ENCODE measurements at places on chromosomes 11 and 22.

DNA sequence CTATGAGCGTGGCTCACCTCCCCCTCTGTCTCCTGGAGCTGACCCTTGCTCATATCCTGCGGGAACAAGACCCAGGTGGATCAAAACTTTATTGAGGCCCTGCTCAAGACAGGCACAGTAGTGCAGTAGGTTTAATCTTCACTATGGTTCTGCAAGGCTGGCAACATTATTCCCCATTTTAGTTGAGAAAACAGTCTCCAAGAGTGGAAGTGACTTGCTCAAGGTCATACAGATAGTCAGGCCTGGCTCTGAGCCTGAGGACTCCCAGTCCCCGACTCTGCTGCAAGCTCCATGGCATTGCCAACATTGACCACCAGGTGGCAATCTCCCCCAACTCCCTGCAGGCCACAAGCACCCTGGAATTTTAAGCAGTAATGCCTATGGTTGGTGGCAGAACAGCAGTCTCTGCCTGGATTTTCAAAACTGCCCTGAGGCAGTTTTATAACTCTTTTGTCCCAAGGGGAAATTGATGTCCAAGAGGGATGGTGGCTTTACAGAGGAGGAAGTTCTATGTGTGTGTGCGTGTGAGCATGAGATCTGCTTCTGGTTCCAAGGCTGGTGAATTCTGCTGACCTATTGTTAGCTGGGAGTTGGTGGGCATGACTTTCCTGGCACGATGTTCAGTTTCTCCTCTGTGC, 34.1 kb downstream of the NEU3 start:
- DNase-seq: peak; percentile 87

DNA sequence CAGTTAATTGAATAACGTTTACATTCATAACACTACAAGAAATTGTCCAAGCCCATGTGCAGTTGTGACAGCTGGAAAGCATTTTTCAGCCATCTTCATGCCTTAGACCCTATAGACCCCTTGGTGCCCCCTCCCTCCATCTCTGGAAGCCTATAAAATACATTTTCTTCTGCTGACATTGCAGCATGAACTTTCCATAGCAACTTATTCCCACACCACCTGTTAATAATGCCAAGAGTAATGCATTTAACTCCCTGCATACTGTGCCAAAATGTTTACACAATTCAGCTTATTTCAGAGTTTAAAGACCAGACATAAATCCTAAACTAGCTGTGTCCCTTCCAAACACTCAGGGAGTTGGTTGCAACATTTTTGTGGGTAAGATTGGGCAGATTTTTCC, 143.0 kb upstream of the ARHGAP20 start:
- peak; percentile 72 for DNase-seq

DNA sequence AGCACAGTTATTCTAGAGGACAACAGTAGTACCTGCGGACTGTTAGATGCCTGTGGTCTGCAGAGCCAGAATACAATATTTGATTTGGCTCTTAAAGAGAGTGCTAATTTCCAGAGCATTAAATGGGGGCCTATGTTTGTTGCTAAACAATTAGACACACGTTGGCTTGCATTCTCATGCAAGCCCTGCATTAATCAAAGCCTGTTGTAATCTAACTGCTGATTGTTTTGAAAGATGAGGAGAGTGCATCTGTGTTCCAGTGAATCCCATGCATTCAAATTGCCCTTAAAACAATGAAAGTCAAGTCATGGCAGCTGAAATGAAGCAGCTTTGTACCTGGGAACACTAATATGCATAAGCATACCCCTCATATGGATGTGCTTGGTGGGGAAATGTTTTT, 419.4 kb downstream of the DYNC2H1 start:
- DNase-seq: peak; percentile 56

- DNase-seq: no peak
Observed at GRCh38 chr22:29226351-29226981, 20.8 kb downstream of the EMID1 start.

GRCh38 chr11:646214-646613, 9.1 kb downstream of the DRD4 start:
- no peak for DNase-seq

DNA sequence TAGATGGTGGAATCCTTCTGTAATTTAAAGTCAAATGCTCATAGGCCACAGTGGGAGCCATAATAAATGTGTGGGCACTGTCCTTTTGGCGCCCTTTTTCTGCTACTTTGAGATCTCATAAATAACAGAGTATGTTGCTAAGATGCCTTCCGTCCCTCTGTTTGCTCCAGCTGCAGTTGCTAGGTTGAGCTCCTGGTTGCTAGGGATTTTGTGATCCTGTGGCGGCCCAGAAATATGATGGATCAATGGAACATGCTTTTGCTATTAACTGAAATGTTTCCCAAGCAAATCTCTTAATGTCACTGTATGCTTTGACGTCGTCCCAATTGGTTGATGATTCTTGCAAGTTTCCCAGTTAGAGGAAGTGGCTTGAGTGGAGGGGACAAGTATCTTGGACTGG, 53.5 kb downstream of the MYO18B start:
- no peak for DNase-seq

- DNase-seq: no peak
Observed at GRCh38 chr11:77449060-77449521, 24.8 kb downstream of the PAK1 start.

DNA sequence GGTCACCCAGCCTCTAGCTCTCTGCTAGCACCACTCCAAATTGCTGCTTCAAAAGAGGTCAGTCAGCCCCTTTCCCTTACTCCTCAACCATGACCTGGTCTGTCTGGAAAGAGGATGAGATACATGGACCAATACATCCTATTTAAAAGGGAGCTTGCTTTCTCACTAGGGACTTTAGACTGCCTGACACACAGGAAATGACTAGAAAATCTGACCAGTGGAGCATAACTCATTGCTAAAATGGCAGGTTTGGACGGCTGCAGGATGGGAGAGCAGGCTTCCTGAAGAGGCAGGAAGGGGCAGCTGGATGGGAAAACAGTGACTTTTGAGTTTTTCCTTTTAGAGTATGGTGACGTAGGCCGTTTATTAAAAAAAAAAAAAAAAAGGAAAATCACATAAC, 25.3 kb downstream of the STIM1 start:
- DNase-seq: peak; percentile 70

DNA sequence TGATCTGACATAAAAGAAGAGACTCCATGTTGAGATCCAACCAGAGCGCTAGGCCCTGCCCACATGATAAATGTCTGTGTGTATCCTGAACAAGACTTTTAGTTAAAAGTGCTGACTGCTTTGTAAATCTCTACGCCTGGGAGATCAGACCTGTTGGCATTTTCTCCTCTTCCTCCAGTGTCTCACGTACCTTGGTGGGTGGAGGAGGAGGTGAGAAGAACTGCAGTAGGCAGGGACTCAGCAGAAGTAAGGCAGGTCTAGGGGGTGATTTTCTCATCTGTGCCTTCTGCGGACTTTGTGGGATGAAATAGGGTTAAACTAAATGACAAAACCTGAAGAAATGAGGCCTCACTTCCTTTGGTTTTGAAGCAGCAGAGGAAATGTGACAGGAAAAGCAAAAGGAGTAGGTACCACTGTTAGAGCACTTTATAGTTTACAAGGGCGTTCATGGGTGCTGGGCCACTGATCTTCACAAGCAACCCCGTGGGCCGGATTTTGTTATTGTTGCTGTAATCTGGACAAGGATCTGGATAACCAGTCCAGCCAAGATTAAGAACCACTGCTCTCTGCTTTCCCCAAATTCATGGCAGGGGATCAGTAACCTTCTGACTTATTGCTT, 36.7 kb upstream of the PLET1 start:
- DNase-seq: no peak

DNA sequence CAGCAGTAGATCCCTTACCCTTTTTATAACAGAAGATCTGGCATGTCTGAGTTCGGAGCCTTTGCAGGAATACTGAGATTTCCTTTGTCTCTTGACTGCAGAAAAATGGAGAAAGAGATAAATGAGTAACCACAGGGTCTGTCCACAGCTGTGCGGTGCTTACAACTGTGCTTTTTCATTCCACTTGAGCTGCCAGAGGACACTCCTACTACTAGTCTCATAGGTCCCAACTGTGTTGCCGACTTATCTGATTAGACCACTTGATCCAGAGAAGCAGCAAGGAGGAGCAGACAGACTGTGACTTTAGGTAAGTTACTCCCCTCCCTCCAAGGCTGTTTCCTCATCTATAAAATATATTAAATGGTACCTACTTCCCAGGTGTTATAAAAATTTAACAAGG, 17.5 kb downstream of the FAM227A start:
- DNase-seq: no peak

- peak; percentile 96 for DNase-seq
Observed at GRCh38 chr11:19646921-19647320, 65.7 kb upstream of the NAV2 start.

DNA sequence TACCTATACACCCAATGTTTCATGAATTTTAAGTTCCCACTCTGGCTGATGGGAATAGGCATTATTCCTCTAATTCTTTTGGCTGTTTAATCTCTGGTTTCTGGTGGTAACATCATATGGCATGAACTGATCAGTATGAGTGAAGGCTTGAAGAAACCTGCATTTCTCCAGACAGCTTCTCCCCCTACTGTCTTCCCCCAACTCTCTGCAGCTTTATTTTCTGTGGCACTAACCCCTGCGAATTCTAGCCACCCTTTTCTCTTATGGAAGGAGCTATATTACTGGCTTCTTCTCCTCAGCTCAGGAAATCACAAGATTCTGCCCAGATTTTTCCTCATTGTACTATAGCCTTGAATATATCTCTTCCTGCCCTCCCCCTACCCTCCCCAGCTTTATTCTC, 57.1 kb downstream of the CASP12 start:
- no peak for DNase-seq

DNA sequence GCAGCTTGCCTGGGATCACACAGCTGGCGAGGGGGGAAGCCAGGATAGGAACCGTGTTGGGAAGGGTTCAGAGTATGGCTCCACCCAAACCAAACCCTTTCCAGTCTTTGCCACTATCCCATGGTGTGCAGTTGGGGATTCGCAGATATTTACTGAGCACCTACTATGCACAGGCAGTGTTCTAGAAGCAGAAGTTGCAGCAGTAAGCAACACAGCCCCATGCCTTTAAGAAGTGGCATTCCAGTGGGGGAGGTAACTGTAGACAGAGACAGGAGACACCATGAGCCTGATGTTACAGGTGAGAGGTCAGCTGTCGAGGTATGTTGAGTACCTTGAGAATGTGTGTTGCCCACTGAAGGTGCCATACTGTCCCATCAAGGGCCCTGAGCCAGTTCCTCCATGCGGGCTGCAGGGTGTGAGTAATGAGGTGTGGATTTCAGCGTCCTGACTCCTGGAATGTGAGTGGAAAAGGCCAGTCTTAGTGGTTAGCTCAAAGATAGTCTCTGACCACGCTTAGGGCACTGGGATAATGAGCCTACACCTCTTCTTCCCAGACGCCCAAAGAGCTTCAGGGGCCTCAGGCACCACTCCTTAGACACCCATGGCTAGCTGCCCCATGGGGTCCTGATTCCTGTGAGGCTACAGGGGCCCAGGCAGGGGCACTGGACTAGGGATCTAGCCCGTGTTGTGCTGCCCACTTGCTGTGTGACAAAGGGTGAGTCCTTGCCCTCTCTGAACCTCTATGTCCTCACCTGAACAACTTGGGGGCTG, 71.8 kb upstream of the TP53I11 start:
- peak; percentile 34 for DNase-seq

- no peak for DNase-seq
Observed at GRCh38 chr11:121551463-121551862, 98.7 kb upstream of the SORL1-AS1 start.

DNA sequence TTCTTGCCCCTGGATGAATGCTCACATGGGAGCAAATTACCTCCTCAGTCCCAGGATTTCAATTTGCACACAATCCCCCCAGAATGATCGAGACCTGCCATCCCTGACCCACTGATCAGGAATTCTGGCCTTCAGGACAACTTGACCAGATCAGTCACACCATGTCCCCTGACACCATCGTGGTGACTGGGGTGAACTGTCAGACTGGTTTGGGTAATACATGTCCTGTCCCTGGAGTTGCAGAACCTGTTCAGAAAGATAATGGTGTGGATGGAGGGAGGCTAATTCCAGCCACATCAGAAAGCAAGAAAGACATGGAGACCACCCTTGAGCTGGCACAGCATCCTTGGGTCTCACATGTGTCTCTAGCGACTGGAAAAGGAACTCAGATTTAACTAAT, 57.9 kb upstream of the TOP3B start:
- no peak for DNase-seq

DNA sequence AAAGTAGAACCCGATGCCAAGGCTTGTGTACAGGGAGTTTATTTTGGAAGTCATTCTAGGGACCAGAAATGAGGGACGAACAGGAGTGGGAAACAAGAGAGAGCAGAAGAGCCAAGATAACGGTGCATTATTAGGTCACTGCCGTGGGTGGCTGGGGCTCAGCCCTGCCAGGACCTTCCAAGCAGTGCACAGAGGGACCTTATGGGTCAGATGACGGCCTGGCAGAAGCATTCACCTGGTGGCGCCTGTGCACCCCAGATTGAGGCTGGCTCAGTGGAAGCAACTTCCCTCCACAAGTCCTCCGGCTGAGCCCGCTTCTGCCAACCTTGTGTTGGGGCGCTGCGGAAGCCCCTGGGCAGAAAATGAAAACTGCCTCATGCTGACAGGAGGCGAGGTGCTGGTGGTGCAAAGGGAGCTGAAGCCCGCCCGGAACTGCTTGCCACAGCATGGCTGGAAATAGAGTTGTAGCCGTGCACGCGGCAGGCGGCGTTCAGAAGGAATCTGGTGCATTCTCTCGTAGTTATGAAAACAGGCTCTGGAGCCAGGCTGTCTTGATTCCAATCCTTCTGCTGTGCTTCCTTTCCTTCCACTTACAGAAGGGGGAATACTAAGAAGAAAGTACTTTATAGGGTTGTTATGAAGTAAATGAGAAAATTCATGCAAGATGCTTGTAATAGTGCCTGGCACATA, 22.2 kb upstream of the TP53I11 start:
- no peak for DNase-seq

GRCh38 chr11:22346282-22346681, 8.1 kb downstream of the SLC17A6 start:
- DNase-seq: no peak

GRCh38 chr11:47338396-47339241, 13.9 kb downstream of the MYBPC3 start:
- no peak for DNase-seq
